ENCODE measurements at places on chromosomes 6 and 20.

DNA sequence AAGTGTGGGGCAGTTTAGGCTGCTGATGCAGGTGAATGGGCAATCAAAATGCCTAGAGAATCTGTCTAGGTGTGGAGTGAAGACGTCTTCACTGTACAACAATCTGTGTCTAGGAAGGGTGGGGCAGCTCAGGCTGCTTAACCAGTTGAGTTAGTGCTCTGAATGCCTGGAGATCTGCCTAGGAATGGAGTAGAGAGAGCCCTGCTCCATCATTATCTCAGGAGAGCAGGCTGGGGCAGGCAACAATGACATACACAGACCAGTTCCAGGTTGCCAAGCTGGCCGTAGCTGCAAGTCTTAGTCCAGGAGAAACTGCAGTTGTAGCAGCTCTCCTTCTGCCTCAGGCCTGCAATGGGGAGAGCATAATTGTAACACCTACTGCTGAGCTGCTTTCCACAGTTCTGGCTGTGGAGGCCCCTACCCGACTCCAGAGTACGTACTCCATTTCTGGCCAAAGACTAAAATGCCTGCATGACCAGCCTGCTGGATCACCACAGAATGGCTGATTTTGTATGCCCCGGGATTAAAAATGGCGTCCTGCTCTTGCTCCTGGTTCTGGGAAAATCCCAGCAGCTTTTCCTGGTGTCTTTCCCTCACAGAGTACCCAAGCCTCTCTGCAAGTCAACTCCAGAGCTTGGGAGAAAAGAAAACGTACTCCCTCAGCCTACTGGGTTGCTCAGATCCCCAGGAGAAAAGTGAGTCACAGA is 545.4 kb downstream of the ADGRB3 start:
- DNase-seq: no peak

DNA sequence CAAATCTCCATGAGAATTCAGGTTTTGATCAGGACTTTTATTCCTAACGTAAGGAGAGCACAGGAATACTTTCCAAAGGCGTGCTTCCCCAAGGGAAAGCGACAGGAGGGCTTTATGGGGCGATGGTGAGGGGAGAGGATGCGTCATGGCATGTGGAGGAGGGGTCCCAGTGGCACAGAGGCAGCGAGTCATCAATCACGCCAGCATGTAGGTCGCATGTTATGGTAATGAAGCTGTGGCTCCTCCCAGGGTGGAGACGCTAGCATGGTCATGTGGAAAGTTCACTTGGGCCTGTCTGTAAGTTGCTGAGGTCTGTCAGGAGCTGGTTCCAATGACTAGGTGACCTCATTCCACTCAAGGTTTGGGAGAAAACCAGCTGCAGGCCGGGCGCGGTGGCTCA is 35.3 kb upstream of the PAX1 start:
- DNase-seq: no peak

GRCh38 chr6:151018911-151019782 is 153.6 kb downstream of the MTHFD1L start:
- DNase-seq: no peak

DNA sequence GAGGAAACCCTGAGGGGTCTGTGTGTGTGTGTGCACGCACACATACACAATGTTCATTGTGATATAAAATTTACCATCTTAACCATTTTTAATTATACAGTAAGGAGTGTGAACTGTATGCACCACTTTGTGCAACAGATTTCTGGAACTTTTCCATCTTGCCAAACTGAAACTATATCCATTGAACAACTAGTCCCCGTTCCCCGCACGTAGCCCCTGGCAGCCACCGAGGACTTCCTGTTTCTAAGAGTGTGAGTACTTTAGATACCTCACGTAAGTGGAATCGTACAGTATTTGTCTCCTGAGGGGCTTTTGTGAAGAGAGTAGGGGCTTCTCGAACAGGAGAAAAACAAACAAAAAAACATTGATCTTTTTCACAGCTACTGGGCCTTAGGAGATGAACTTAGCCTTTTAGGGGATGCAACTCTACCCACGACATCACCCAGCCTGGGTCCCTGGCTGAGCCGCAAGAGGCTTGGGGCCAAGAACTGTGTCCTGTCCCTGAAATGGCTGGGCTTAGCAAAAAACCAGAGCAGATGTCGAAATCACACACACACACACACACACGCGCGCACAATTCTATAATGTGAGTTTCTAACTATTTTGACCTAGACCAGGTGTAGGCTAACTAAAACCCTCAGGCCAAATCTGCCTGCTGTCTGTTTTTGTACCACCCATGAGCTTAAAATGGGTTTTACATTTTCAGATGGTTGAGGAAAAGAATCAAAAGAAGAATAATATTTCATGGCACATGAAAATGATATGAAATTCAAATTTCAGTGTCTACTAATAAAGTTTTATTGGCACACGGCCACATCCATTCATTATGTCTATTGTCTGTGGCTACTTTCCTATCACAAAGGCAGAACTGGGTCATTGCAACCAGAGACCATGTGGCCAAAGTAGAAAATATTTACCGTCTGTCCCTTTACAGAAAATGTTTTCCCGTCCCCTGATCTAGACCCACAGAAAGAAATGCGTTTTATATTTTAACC is 144.2 kb downstream of the EYA2 start:
- no peak for DNase-seq

DNA sequence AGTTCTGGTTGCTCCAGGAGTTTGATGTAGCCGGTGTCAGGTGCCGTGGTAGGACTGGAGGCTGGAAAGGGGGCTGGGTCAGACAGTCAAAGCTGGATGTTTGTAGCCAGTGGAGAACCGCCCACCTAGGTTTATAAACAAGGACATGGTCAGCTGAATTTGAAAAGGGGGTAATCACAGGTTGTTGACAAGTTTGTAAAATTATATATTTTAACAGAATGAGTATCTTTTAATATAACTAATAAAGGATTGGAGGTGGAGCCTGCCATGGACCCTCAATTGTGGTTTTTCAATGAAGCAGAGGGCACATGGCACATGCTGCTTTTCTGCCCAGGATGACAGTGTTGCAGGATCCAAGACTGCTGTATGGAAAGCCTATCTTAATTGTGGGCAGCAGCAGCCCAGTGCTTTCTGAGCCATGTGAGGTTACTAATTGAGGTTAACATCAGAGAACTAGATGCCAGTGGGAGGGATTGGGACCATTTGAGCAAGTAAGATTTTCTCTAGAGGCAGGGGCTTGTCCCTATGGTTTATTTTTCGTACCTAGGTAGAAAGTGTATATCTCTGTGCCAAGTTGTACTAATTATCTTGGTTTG is 9.7 kb downstream of the HECA start:
- no peak for DNase-seq

GRCh38 chr6:27183060-27183832 is 64.3 kb upstream of the PRSS16 start:
- no peak for DNase-seq

DNA sequence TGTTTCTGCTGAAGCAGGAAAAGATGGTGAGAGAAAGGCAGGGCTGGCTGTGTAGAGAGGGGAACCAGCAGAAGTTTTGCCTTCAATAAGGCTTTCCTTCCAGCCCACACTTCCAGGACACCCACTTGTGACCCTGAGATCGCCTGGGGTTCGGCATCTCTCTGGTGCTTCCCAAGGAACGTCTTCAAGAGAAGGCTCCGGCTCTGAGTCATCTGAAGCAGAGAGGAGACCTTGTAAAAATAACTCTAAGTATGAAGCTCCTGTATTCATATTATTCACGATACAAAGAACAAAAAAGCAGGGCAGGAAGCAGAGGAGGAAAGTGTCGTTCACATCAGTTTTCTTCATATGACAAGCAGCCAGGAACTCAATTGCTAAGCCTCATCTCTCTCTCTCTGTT is 95.4 kb upstream of the MRPS10 start:
- DNase-seq: no peak

- DNase-seq: no peak
Measured at GRCh38 chr6:79048611-79049010, 29.4 kb downstream of the PHIP start.

DNA sequence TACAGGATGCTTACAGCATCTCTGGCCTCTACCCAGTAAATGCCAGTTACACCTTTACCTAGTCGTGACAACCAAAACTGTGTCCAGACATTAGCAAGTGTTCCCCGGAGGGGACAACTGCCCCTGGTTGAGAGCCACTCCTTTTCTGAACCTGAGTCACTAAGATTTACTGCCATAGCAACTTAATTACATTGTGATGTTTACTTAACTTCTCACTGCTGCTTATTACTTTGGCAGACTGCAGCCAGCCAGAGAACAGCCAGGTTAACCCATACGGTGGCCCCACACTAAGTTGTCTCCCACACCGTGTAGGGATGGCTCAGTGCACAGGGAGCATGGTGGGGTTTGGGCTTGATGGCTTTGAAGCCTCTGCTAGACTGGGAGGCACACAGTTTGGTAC is 204.7 kb upstream of the SULF2 start:
- peak; percentile 45 for DNase-seq

- no peak for DNase-seq
Measured at GRCh38 chr6:56004426-56004825, 129.0 kb upstream of the BMP5 start.

GRCh38 chr20:4886771-4887527 is 114.4 kb downstream of the SLC23A2 start:
- DNase-seq: no peak

DNA sequence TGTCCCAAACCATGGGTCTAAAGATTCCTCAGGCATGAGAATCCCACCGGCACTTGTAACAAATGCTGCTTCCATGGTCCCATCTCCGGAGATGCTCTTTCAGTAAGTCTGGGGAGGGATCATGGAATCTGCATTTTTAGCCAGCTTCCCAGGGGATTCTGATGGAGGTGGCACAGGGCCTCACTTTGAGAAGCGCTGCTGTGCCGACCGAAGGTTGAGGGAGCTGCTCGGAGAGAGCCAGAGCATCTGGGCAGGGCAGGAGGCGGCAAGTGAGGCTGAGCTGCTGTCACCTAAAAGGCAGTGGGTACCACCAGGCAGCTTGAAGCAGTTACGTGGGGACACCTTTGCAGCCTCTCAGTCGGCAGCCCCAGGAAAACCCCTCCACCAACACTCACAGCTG is 100.2 kb upstream of the CDYL start:
- DNase-seq: no peak

DNA sequence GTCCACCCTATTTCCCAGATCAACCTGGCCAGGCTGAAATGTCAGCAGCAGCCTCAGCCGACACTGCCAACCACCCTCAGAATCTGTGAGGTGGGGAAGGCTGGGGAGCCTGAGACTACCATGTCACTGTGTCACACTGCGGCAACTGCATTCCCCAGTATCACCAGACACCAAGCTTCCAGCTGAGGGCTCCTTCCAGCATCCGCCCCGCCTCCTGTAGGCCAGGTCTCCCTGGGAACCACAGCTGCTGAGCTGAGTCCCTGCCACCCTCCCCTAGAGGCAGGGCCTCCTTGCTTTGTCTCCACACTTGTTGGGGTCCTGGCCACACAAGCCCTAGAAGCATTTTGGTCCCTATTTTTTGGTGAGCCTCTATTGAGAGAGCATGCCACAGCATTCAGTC is 115.7 kb downstream of the UNC5CL start:
- no peak for DNase-seq

GRCh38 chr6:88211446-88211845 is 45.3 kb upstream of the CNR1 start:
- no peak for DNase-seq

- DNase-seq: no peak
Measured at GRCh38 chr6:29671026-29671425, 9.9 kb downstream of the ZFP57 start.

DNA sequence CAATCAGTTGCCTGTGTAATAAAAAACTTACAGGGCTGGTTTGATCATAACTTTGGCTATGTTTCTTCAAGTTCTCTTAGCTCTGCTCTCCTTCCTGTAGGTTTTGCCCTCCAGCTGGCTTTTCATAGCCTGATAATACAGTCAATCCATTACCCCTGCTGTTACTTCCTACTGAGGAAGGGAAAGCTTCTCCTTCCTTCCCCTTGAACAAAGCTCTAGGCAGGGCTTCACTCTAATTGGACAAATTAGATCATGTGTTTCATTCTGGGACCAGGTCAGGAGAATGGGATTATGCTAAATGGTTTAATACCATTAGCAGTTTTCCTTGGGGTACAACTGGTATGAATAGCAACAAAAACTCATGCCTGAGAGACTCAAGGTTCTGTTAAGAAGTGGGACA is 106.8 kb upstream of the MCHR2 start:
- no peak for DNase-seq

GRCh38 chr6:134288538-134289203 is 29.2 kb downstream of the SGK1 start:
- no peak for DNase-seq

GRCh38 chr6:105952772-105953690 is 133.1 kb upstream of the PRDM1 start:
- DNase-seq: no peak

GRCh38 chr6:77298283-77298682 is 165.0 kb downstream of the HTR1B start:
- DNase-seq: no peak

- no peak for DNase-seq
Measured at GRCh38 chr6:19834858-19835257, 2.3 kb upstream of the ID4 start.

- no peak for DNase-seq
Measured at GRCh38 chr6:16377470-16377869, 139.1 kb downstream of the GMPR start.

GRCh38 chr20:13839421-13840092 is 54.7 kb downstream of the NDUFAF5 start:
- no peak for DNase-seq

GRCh38 chr6:41720262-41720620 is 15.2 kb downstream of the TFEB start:
- no peak for DNase-seq

DNA sequence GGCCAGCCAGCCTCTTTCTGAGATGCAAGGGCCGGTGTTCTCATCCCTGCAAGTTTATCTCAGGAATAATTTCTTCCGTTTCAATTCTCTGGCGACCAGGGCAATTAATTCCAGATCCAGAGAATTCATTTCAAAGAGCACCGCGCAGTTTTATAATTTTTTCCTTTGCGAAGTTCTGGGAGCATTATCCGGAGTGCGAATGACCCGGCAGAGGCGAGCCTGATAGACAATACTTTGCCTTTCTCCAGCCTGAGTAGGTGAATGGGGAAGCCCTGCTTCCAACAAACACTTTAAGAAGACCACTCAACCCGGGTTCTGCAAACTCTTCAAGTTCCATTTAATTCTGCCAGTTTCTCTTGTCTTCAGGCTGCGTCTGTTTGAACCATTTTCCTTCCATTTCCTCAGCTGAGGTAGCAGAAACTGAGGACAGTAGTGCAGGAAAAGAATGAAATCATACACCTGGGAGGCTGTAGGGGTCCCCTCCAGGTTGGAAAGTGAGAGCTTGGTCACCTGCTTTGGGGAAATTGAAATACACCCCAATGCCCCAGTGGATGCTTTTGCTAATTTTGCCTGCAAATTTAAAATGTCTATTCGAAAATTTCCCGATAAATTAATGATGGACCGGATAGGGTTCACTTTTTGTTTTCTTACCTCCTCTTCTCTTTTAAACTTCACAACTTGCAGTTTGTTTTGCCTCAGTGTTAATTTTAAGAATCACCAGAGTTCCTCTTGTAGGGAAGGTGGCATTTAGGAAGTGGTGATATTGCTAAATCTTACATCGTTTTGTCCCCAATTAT is 1.1 kb downstream of the VGLL2 start:
- no peak for DNase-seq

GRCh38 chr20:63850689-63851547 is 10.4 kb upstream of the ABHD16B start:
- no peak for DNase-seq

GRCh38 chr6:161336479-161336878 is 62.6 kb upstream of the AGPAT4 start:
- DNase-seq: no peak

GRCh38 chr6:119122336-119122735 is 43.9 kb upstream of the FAM184A start:
- no peak for DNase-seq
